ENCODE measurements at places on chromosomes 13 and 19.

- no peak for DNase-seq
Measured at GRCh38 chr19:33392341-33393285, 19.1 kb downstream of the CEBPG start.

GRCh38 chr13:90454002-90454636 is 893.4 kb upstream of the MIR17HG start:
- DNase-seq: no peak

DNA sequence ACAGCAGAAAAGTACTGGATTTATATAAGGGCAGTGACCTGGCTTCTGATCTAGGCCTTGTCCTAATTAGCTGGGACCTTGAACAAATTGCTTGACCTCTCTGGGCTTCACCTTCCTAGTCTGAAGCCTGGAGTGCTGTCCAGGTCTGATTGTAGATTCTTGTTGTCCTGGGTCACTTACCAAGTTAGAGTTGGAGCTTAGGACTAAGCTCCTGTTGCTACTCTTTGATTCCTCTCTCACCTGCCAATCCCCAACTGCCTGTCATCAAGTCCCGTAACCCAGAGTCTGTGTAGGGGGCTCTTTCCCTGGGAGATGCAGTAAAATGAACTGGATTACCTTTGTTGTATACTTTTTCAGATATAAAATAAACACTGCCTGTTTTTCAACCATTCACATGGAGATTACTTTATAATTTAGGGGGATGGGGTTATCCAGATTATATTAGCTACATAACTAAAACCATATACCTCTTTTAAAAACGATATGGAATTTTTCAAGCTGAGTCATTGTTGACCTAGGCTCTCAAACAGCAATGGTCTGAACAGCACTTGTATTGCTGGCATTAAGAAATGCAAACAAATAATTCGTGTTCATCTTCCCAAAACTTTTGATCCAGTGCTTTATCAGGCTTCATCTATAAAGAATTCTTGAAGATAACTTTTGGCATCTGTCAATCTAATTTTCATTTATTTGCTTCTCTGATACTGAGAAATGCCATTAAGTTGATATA is 5.8 kb downstream of the ARHGAP35 start:
- DNase-seq: no peak

DNA sequence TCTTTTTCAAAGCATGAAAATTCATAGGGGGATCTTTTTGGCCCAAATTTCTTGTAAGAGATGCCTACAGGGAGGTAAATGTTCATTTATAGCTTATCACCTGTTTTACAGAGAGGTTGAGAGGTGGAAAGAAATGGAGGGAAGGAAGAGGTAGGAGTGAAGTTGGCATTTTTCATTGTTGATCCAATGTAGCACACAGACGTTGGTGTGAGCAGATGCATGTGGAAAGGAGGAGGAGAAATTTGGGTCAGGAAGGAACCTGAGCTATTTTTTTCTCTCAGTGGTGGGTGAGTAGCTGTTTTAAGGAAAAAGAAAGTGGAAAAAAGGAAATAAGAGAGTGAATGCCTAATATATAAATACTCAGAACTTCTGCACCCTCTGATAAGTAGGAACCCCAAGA is 9.9 kb upstream of the SMIM17 start:
- no peak for DNase-seq

GRCh38 chr19:46614114-46614722 is 10.7 kb downstream of the PTGIR start:
- peak; percentile 67 for DNase-seq

DNA sequence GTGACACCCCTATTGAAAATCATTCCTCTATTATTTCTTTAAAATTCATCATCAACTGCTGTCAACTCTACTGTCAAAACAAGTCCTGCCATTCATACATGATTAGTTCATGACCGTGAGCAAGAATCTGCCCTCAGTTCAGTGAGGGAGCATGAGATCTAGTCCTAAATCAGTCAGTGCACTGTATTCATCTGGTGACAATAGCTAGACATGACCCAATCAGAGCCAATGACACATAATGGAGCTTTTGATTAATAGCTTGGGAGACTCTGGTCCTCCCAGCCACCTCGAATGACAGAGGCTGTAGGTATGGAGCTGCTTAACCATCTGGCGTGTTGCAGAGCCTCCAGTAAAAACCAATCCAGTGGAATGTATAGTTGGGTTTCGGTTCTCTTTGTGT is 46.9 kb upstream of the ARGLU1 start:
- DNase-seq: no peak

DNA sequence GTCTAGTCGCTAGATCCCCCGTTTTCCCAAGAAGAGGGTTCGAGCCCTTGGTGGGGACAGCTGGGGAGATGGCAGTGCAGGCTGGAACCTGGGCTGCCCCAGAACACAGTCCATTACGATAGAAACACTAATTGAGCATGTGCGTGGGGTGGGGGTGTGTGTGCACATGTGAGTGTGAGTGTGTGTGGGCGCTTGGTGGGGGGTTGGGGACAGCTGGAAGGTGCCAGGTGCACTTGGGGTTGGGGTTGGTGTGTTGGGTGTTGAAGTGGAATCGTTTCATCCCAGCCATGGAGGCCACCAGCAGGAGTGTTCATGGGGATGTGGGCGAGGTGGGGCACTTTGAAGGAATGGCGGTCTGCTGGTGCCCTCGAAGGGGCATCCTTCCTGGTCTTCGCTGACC is 18.1 kb upstream of the NPAS1 start:
- no peak for DNase-seq

- no peak for DNase-seq
Measured at GRCh38 chr13:100809856-100810255, 135.3 kb upstream of the TMTC4 start.

DNA sequence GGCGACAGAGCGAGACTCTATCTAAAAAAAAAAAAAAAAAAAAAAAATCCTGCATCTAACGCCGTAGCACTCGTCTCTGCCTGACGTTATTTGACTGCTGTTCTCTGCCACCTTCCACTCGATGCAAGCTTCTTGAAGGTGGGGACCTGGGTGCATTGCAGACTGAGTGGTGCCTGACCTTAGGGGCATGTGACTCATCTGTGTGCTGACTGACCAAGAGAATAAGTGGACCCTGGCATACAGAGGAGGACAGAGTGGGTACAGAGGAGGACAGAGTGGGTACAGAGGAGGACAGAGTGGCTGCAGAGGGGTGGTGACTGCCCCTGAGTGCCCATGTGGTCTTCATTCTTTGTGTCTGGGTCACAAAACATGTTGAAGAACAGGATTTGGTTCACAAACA is 7.6 kb downstream of the WTIP start:
- no peak for DNase-seq

DNA sequence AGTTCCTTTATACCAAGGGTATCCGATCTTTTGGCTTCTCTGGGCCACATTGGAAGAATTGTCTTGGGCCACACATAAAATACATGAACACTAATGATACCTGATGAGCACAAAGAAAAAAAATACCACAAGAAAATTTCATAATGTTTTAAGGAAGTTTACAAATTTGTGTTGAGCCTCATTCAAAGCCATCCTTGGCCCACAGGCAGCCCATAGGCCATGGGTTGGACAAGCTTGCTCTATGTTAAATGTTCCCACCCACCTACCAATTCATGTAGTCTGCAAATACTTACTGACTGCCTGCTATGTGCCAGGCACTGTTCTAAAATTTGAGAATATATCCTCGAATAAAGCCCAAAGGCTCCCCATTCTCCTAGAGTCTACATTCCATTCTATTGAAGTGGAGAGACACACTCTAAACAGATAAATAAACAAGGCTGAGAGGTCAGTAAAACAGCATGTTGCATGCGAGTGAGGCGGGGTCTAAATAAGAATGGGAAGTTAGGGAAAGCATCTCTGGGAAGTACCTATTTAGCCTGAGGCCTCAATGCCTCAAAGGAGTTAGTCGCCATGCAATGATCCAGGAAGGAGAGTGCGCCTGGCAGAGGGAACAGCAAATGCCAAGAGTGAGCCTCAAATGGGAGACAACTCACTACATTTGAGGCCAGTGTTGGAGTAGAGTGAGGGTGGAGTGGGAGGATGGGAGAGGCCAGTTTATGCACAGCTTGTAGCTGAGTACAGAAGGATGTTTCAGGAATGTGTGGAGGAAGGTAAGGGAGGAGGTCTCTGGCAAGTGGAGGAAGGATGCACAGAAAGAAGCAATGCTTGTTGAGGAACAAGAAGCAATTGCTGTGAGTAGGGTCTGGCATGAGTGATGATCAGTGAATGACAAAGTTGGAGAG is 52.5 kb upstream of the CLDN10 start:
- DNase-seq: no peak

GRCh38 chr13:78909276-78909675 is 250.3 kb upstream of the OBI1 start:
- no peak for DNase-seq

- DNase-seq: peak; percentile 90
Measured at GRCh38 chr13:111005808-111006505, 91.1 kb upstream of the ANKRD10 start.

- peak; percentile 100 for DNase-seq
Measured at GRCh38 chr19:11191273-11191755, 6.0 kb downstream of the KANK2 start.

DNA sequence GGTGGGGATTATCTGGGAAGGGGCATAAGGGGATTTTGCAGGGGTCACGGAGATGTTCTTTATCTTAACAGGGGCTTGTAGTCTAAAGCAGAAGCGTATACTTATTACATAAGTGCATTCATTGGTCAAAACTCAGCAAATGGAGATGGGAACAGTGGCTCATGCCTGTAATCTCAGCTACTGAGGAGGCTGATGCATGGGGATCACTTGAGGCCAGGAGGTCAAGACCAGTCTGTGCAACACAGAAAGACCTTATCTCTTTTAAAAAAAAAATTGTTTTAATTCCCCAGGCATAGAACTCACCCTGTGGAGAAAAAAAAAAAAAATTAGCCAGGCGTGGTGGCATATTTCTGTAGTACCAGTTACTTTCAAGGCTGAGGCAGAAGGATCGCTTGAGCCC is 18.9 kb downstream of the FAM187B start:
- no peak for DNase-seq

- DNase-seq: peak; percentile 52
Measured at GRCh38 chr19:6674868-6675305, 4.9 kb upstream of the TNFSF14 start.

DNA sequence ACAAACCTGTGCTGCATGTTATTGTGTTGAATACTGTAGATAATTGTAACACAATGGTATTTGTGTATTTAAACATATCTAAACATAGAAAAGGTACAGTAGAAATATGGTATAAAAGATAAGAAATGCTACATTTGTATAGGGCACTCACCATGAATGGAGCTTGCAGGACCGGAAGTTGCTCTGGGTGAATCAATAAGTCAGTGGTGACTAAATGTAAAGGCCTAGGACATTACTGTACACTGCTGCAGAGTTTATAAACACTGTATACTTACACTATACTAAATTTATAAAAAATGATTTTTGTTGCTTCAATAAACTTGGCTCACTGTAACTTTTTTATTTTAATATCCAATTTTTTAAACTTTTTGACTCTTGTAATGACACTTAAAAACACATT is 34.4 kb downstream of the LMO7 start:
- DNase-seq: no peak

GRCh38 chr19:18340190-18340989 is at the start of gene PGPEP1:
TSS of gene PGPEP1 (plus strand) at chr19:18340598. CDS start at chr19:18340682, 84 bp downstream.
- DNase-seq: peak; percentile 41

DNA sequence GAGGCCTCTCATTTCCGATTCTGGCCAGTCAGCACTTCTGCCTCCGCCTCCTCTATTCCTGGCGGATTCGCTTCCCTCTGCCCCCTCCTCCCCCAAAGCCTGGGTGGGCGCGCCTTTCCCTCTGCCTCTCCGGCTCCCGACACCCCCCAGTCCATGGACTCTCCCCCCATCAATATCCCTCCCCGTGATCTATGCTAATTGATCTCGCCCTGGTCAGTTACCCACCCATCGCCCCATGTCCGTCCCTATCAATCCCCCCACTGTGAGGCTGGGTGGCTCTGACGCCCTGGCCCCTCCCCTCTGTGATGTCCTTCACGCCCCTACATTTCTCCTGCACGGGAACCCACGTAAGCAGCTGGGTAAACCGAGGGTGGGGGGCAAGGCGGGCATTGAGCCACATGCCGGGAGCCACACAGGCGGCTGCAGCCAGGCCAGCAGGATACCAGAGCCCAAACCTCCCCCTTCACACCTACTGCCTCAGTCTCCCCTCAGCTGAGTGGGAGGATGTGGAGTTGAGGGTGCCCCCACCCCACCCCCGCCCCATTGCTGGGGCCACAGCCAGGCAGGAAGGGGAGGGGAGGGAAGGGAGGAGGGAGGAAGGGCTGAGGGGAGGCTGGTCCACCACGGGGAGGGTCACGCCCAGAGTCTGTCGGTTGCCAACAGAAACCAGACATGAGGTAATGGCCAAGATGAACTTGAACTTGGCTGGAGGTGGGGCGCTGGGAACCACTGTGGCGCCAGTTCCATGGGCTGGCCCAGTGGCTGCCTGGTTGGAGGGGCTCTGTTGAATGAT is 21.0 kb downstream of the SMIM24 start:
- peak; percentile 55 for DNase-seq

- DNase-seq: no peak
Measured at GRCh38 chr13:110758195-110758805, 44.8 kb downstream of the ING1 start.

- DNase-seq: no peak
Measured at GRCh38 chr19:41407271-41407670, 9.7 kb downstream of the BCKDHA start.

DNA sequence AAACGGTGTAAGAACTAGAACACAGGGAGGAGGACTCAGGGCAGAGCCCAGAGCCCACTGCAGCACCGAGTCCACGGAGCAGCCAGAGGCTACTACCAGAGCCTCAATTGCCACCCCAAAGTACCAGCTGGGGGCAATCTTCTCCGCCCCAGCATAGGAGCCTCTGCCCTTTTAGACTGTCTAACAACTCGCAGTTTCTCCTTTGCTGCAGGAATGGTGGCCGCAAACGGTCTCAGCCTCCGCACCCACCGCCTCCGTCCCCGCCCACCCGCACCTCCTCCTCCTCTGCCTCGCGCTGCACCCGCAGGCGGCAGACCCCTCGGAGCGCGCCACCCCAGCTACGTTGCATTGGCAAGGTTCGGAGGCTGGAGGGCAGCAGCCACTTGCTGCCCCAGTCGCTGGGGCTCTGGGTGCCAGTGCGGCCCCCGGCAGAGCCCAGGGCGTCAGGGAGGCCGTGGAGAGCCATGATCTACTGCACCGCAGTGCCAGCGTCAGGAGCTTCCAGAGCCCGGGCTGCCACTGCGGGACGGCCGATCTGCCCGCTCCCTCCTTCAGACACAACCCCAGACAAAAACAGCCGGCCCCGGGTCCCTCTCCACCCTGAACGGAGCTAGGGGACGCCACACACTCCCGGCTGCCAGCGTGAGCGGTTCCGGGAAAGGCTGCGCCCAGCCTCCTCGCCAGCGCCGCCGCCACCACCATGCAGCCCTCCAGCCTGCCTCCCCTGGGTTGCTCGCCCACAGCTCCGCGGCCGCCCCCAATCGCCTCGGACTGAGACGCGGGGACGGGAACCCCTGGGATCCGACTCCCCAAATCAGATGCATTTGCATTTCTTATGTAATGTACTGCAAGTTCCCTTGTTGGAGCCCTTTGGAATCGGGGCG is 1.8 kb downstream of the FGF14 start:
- DNase-seq: no peak

- DNase-seq: no peak
Measured at GRCh38 chr13:110216006-110216397, 91.0 kb downstream of the COL4A1 start.

GRCh38 chr19:36054733-36055686 is at the start of gene WDR62:
TSS of gene WDR62 (plus strand) at chr19:36054897. CDS start at chr19:36054972, 75 bp downstream.
- DNase-seq: peak; percentile 89

Data from LHCN-M2 (cell line).